Activated naive CD4-positive, alpha-beta T cell treated with anti-CD3 and anti-CD28 coated beads, Interleukin-2, amount 50 U/mL, for 72 hours (primary cell): ENCODE measurements at places on chromosomes 12 and 14. TPM values are rescaled to one million over a fixed set of nuclear protein-coding genes. Genes with fewer than 3 reads are reported as not detected.

DNA sequence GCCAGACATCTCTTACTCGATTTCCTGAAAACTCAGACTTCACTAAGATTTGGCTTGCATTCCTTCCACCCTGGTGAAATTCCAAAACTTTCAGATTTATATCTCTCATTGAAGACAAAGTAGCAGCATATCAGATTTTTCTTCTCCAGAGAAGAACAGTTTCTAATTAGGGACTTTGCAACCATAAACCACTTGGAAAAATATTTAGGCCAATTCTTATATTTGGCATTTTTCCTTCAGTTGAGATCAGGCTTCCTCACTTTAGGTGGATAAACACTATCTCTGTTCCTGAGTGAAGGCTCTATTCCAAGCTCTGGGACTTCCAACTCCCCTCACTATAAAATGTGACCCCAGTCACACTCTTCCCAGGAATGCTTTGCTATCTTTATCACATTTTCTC, 1434.3 kb upstream of the FLRT2 start:
- DNase-seq, result no peak

- no peak for DNase-seq
These were observed 108.1 kb downstream of the DIP2B start for GRCh38 chr12:50612882-50613281.

DNA sequence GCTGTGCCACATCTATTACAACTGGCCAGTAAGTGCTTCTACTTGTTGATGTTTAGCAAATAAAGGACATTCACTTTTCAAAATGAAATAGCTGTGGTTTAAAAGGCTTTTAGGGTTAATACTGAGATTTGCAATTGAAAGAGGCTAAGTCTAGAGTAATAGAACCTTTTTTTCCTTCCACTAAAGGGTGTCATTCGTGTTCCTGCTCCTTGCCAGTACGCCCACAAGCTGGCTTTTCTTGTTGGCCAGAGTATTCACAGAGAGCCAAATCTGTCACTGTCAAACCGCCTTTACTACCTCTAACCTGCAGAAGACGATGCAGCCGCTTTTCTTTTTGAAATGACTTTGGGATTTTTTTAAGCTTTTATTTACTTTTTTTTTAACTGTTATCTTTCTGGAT, 33.6 kb downstream of the PIWIL1 start:
- DNase-seq, result no peak

DNA sequence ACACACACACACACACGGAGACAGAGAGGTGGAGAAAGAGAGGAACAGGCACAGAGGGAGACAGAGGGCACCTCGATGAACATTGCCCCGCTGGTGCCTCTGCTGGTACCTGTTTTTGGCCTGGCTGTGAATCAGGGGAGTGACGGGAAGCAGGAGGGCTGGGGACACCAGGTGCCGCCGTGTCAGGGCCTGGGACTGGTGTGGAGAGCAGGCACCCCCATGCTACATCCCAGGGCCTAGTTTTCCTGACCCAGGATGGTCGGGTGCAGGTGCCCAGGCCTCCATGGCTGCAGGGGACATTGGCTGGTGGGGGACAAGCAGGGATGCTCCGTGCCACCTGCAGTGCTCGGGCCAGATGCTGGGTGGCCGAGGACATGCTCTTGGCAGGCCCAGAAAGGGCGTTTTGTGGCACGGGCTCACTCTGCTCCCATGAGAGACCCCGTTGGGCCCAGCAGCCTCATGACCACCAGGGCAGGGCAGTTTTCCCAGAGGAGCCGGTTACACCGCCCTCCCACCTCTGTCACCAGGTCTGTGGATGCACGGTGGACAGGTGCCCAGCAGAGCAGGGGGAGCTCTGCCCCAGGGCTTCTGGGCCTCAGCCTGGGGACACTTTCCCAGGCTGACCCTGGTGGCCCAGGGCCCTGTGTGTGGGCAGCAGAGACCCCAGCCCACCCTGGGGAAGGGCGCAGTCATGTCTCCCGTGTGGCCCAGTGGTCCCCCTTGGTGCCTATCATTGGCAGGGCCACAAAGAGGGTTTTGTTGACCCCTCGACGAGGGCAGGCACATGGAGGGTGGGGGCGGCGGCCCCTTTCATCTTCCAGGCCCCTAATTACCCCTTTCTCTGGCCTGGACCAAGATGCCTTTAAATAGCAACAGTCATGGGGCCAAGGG, 207.5 kb upstream of the RTL1 start:
- no peak for DNase-seq

DNA sequence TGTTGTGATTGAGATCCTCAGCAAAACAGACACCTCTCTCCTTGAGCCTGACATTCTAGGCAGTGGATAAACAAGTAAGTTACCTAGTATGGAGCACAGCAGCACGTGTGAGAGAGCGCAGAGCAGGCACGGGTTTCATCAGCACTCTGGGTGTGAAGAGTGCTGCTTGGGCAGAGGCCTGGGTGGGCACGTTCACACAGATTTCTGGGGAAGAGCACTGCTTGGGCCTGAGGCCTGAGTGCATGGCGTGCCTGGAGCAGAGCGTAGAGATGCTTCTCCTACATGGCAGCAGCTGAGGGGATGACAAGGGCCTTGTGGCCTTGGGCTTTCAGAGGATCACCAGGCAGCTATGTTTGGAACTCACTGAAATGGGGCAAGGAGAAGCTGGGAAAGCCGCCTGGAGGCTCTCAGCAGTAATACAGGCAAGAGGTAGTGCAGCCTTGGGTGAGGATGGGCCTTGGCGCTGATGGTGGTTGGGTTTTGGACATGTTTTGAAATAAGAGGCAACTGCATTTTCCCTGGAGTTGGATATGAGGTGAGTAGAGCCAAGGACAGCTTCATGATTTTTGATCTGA, 17.6 kb downstream of the CKB start:
- DNase-seq, result no peak

DNA sequence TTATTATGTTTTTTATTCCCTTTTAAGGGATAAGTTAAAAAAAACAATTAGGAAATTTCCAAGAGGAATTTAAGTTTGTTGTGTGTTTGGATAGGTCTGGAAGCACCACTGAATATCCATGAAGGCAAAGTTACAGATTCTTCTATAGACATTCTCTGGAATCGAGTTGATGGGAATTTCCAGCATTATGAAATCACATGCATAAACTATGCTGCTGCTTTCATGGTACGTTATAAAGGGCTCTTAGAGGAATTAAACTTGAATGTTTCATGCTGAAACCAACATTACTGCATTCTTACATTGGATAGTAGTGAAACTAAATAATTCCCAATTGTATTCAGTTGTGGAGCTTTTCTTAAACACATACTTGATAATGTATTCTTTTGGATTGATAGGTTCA, 21.5 kb upstream of the PTPRQ start:
- no peak for DNase-seq

DNA sequence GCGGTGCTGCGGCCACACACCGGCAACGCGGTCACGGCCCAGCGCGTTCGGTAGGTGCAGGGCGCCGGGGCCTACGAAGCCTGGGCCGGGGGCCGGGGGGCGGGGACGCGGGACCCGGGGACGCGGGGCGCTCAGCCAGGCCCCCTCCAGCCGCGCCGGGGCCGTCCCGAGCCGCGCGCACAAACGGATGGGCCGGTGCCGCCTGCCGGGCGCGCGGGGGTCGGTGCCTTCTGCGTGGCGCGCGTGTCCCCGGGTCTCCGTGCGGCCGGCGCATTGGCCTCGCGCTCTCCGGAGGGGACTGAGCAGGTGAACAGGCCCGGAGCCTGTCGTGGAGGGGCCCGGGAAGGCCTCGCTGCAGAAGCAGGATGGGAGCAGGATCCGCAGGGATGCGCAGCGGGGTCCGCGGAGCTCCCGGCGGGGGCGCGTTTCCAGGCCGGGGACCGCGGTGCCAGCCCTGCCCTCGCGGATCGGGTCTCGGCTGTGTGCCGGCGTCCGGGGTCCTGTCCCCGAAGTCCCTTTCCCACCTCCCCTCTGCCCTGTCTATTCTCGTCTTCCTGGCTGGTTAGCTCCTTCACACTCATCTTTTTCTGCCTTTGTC, 421 bp downstream of the GLT1D1 start:
- no peak for DNase-seq

- DNase-seq, result no peak
These were observed 64.2 kb upstream of the CSRP2 start for GRCh38 chr12:76943008-76943407.

- no peak for DNase-seq
These were observed 8.9 kb downstream of the CLEC12A start for GRCh38 chr12:9980126-9980525.

The ESRRB gene
- 0.21 TPM for total RNA-seq

The LRRC43 gene
- 0.36 TPM for total RNA-seq

The EML5 gene
- total RNA-seq, result 2.9 TPM
